ENCODE measurements at places on chromosomes 11 and 22.

GRCh38 chr11:78381865-78382264 is 35.8 kb downstream of the GAB2 start:
- no peak for DNase-seq

- no peak for DNase-seq
Measured at GRCh38 chr11:75635066-75635862, 33.6 kb downstream of the MAP6 start.

DNA sequence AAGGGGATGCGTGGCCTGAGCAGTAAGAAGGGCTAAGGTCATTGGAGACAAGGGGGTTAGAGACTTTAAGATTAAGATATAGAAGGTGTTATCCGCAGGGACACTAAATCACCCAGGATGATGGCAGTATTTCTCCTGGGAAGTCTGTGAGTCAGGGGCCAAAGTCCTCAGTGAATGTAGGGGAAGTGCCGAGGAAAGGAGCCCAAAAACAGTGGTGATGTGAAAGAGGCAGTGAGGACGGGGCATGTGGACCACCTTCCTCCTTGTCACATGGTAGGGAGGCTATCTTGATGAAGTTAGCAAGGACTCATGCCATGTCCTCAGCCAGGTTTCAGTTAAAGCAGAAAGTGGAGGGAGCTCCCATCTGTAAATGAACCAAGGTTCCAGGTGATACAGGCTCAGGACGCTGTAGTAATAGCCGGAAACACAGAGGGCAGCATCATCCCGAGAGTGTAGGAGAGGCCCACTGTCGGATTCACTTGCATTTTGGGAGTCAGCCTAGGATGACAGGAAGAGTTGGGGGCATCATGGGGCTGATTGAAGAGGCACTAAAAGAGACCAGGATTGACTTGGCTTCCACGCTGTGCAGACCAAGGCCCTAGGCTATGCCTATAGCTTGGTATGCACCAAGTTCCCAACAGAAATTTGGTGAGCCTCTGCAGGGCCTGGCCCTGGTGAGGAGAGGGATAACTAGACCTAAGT is 33.5 kb downstream of the WEE1 start:
- no peak for DNase-seq

DNA sequence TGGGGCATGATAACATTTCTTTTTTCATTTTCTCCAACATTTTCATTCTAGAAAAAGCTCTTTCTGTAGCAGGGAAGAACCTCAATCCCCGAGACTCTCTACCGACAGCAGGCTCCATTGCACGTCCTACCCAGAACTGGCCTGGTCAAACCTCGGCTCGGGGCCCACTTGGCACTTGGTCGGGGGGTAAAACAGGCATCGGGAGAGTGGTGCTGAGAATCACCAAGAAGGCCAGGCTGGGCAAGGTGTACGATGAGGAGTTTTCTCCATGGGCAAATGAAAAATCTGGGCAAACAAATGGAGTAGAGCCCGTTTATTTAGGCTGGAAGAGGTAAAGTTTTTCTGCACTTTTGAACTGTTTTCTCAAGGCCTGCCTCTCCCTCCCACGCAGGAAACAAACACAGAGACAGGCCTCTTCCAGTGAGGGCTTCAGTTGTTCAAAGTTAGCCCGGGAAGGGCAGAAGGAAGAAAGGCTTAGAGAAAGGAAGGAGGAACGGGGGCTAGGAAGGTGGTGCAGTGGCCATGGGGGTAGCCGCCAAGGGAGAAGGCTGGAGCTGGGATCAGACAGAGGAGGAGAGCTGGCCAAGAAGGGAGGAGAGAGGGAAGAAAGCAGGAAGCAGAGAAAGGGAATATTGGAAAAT is 87.6 kb downstream of the ETS1 start:
- DNase-seq = no peak

- no peak for DNase-seq
Measured at GRCh38 chr11:19861171-19861570, 148.5 kb downstream of the NAV2 start.

DNA sequence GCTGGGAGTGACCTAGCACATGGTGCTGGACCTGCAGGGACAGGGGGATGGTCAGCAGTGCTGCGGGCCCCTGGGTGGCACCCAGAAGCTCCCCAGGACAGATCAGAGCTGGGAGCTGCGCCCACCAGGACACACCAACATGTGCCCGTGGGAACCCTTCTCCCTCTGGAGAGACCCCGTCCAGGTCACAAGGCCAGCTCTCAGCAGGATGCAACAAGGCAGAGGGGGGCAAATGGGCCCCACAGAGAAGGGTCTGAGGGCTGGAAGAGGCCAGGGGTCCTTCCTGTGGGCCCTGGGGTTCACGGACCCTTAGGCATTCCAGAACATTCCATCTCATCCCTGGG is 6.2 kb downstream of the DUSP8 start:
- DNase-seq = no peak

DNA sequence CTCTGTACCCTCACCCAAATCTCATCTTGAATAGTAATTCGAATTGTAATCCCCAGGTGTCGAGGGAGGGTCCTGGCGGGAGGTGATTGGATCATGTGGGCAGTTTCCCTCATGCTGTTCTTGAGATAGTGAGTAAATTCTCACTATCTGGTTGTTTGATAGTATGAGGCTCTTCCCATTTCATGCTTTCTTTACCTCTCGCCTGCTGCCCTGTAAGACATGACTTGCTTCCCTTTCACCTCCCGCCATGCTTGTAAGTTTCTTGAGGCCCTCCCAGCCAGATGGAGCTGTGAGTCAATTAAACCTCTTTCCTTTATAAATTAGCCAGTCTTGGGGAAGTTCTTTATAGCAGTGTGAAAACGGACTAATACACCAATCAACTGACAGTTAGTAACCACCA is 60.1 kb downstream of the FAM76B start:
- no peak for DNase-seq

DNA sequence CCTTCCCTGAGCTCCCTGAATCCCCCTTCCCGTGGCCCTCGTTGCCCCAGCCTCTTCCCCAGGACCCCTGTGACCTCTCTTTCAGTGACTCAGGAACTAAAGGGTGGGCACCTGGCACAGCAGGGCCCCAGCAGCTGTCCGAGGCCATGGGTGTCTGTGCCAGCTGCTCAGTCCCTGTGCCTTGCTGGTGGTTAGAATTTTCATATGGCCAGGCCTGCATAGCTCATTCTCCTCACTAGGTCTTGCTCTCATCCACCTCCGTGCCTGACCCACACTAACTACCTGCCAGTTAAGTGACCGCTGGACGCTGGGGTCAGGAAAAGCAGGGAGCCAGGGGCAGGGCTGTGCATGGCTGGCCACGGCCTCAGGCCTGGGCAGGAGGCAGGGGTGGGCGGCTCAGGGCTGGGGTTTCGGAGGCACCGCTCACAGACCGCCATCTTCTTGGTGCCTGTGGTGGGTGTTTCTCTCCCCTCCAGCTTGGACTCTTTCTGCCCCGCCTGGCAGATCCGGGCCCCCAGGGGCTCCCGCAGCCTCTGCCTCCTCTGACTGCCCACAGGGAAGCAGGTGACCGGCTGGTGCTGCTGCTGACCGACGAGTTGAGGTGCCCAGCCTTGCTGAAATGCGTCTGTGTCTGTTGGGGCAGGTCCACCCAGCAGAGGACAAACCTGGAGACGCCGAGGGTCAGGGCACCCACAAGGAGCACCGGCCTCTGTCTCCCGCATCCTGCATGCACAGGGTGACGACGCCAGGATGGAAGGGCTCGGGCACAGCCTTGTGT is 20.3 kb downstream of the MRGPRD start:
- no peak for DNase-seq

DNA sequence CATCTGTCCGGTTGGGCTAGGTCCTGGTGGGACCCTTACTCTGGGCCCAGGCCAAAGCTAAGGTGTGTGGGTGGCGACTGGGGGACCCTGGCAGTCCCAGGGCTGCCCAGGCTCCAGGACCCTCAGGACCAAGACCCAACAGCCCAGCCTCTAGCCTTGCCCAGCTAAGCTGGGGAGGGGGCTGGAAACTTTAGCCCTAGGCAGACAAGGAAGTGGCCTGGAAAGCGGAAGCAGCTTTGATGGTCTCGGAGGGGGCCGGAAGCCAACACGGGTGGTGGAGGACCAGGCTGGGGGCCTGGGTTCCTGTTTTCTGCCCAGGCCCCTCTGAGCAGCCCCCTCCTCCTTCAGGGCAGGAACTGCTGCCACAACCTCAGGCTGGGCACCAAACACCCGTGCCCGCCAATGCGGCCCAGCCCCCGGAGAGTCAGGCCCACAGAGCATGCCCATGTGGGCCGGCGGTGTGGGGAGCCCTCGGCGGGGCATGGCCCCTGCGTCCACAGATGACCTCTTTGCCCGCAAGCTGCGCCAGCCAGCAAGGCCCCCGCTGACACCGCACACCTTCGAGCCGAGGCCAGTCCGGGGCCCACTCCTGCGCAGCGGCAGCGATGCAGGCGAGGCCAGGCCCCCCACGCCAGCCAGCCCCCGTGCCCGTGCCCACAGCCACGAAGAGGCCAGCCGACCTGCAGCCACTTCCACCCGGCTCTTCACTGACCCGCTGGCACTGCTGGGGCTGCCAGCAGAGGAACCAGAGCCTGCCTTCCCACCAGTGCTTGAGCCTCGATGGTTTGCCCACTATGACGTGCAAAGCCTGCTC is 2.8 kb downstream of the SIPA1 start:
- DNase-seq = no peak

GRCh38 chr11:9669954-9670353 is 6.1 kb downstream of the SWAP70 start:
- no peak for DNase-seq

DNA sequence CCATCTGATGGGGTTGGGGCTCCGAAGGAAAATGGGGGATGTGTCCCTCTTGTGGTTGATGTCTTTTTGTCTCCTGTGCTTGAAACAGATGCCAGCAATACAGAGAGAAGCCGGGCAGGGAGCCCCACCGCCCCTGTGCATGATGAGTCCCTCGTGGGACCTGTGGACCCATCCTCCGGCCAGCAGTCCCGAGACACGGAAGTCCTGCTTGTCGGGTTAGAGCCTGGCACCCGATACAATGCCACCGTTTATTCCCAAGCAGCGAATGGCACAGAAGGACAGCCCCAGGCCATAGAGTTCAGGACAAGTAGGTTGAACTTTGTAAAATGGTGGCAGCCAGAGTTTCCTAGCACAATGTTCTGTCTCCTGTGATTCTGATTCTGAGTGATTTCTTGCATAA is 91.7 kb upstream of the OR4B1 start:
- DNase-seq = no peak

DNA sequence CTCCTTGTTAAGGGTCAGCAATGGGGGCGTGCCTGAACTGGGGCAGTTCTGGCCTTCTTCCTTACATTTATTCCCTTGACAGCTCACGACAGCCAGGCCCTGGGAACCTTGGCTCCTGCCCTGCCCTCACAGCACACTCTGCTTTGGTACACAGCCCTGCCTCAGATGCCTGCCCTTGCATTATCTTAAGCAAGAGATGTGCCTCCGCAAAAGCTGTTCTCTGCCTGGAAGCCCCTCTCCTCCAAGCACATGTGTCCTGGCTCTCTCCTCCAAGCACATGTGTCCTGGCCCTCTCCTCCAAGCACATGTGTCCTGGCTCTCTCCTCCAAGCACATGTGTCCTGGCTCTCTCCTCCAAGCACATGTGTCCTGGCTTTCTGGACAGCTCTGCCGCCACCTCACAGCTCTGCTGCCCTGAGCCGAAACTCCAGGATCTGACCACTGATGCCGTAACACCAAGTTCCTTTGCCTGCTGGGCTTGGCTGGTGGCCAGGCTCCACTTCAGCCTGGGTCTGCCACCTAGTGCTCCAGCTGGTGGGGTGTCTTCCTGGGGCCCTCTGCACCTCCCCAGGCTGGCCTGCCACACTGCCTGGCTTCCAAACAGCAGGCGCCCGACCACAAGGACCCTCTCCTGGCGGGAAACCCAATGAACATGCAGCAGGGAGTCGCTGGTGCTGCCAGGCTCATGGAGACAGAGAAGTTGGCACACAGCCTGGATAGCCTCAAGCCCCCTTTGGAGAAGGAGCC is 53.0 kb downstream of the SCUBE1 start:
- no peak for DNase-seq

DNA sequence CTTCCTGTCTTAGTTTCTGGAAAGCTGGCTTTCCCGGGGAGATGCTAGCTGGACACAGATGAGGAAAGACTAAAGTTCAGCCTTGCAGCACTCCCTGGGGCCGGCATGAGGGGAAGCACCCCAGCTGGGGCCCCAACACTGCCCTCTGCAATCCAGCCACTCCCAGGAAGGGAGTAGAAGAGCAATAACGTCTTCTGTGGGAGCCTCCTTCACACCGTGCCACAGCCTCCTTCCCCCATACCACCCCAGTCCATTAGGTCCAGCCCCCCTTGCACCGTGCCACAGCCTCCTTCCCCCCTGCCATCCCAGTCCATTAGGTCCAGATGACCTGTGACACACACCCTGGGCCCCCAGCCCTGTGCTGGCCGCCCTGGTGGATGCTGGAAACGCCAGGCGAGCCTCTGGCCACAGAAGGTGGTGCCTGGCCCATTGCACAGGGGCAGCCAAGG is 44.1 kb upstream of the PRDM11 start:
- DNase-seq = no peak

Measured in coronary artery (tissue), 2 donors.